ENCODE measurements at places on chromosomes 6 and 20. TPM values are rescaled to one million over a fixed set of nuclear protein-coding genes. Genes with fewer than 3 reads are reported as not detected.

The TINAG gene
- not detected for polyA plus RNA-seq

The TSPYL4 gene
- polyA plus RNA-seq = 25.0 TPM

- no peak for DNase-seq
These were observed 38.7 kb downstream of the DACT2 start for GRCh38 chr6:168280899-168281245.

DNA sequence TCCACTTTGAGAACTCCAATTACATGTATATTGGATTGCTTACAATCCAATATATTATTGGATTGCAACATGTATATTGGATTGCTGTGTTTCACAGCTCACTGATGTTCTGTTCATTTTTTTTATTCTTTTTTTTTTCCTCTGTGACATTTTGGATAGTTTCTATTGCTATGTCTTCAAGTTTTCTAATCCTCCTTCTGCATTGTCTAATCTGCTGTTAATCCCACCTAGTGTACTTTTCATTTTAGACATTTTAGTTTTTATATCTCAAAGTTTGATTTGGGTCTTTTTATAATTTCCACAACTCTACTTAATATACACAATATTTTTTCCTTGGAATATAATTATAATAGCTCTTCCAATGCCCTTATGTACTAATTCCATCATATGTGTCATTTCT lies 34.5 kb downstream of the CNBD2 start:
- no peak for DNase-seq

GRCh38 chr20:52268184-52268749 lies 76.7 kb upstream of the ZFP64 start:
- DNase-seq = peak; percentile 71

DNA sequence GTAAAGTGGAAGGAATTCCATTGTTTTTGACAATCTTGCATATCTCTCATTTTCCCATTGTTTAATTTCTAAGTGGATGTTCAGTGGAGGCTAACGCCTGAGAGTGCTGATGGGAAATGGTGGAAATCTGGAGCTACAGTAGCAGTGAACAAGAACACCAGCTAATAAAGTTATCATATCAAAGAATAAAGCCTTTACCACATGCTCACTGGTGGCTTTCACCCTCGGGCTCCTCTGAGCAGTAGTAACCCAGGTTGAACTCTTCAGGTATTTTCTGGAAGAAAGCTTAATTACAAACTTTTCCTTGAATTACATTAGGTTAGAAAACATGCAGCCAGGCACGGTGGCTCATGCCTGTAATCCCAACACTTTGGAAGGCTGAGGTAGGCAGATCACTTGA lies 10.4 kb upstream of the ACAT2 start:
- DNase-seq = no peak

The RSPH3 gene
- polyA plus RNA-seq = 2.3 TPM

DNA sequence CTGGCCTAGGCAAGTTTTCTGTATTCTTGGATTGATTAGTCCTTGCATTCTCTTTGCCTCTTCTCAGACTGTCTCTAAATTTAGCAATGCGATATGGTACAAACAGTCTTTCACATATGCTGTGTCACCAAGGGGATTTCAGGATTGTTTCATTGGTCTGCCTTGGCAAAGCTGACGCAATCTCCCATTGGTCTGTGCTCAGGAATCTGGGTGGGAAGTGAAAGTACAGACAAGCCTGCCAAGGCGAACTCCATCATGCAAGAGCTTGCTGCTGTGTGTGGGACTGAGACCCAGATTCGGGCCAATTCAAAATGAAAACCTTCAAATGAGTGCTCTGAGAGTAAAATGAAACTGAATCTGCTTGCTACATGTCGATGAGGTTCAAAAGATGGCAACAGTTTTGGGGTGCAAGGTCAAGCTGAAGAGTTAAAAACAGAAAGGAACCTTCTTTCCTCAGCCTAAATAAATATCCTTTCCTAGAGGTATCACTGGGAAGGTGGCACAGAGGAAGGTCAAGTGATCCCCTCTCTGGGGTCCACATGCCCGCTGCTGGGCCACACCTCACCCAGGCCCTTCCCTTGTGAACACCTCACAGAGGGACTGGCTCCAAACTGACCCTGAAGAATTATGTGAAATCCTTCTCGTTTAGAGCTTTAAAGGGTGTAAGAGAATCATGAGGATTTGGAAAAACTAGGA lies 198.8 kb upstream of the PREP start:
- DNase-seq = peak; percentile 98

The C6orf141 gene
- 1.0 TPM for polyA plus RNA-seq

Measured in fibroblast of lung (primary cell).